Fibroblast of lung (primary cell): ENCODE measurements at places on chromosomes 16 and 17. TPM values are rescaled to one million over a fixed set of nuclear protein-coding genes. Genes with fewer than 3 reads are reported as not detected.

- no peak overlapping the region for H3K4me3 ChIP-seq
- no peak overlapping the region for H3K27ac ChIP-seq
- DNase-seq, result no peak
- peaks cover 2% of the 10 kb centered on the region for H3K4me1 ChIP-seq
These were observed 31.2 kb upstream of the HAPSTR1 start for GRCh38 chr16:9060225-9060624.

Gene PGP
- total RNA-seq, result 5.6 and 9.6 TPM in 2 replicates

DNA sequence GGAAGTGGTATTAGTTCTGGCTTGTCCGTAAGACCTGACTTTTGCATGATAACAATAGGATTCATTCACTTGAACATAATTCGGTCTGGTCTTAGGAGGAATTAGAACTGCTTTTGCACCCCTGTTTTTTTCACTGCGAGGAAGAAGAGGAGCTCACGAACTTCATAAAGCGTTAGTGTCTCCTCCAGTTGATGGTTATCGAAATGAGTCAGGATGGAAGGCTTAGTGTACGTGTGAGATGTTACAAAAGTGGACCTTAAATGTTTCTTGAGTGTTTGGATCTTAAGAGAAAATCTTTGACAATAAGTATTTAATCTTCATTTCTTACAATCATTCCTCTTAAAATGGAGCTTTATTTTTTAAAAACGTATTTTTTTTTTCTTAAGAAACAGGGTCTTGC, 52.8 kb downstream of the USP10 start:
- H3K4me1 ChIP-seq, result peaks cover 11% of the 10 kb centered on the region
- H3K36me3 ChIP-seq, result peaks cover 2% of the 10 kb centered on the region
- no peak overlapping the region for H3K4me3 ChIP-seq
- no peak overlapping the region for H3K27ac ChIP-seq
- DNase-seq, result no peak
- no peaks in the 10 kb centered on the region for H3K27me3 ChIP-seq

- H3K27me3 ChIP-seq, result no peaks in the 10 kb centered on the region
- peaks cover 21% of the 10 kb centered on the region for H3K36me3 ChIP-seq
- peaks cover 24% of the 10 kb centered on the region for H3K4me1 ChIP-seq
- no peak overlapping the region for H3K4me3 ChIP-seq
- no peak for DNase-seq
- peak overlapping the region; percentile 38 for H3K27ac ChIP-seq
These were observed 14.9 kb downstream of the SNN start for GRCh38 chr16:11683145-11683544.

- H3K4me3 ChIP-seq, result no peak overlapping the region
- H3K27ac ChIP-seq, result no peak overlapping the region
- no peaks in the 10 kb centered on the region for H3K27me3 ChIP-seq
These were observed 51.2 kb upstream of the CHMP6 start for GRCh38 chr17:80940171-80941123.

- no peaks in the 10 kb centered on the region for H3K4me1 ChIP-seq
- no peaks in the 10 kb centered on the region for H3K36me3 ChIP-seq
- no peak overlapping the region for H3K27ac ChIP-seq
- peak; percentile 40 for DNase-seq
- peaks cover 14% of the 10 kb centered on the region for H3K27me3 ChIP-seq
- H3K4me3 ChIP-seq, result no peak overlapping the region
These were observed 2.9 kb upstream of the CARMIL2 start for GRCh38 chr16:67641779-67642708.

Gene NOD2
- total RNA-seq, result 0.26 and 0.50 TPM in 2 replicates

DNA sequence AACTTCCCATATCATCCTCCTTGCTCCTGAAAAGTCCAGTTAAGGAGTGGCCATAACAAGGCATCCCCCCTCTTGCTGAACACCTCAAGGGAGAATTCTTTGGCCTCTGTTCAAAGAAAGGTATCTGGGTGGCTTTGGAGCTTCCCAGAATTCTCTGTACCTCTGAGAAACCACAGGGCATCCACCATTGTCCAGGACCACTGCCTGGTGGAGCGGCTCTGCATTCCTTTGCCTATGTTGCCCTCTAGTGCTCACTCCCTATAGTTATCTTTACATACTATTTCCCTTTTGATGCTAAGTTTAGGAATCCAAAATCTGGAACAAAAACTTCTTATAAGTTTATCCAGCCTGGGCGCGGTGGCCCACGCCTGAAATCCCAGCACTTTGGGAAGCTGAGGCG, 30.3 kb downstream of the CHD9NB start:
- H3K27me3 ChIP-seq, result no peaks in the 10 kb centered on the region
- H3K4me1 ChIP-seq, result no peaks in the 10 kb centered on the region
- H3K27ac ChIP-seq, result no peak overlapping the region
- no peaks in the 10 kb centered on the region for H3K36me3 ChIP-seq
- peak; percentile 52 for DNase-seq

Gene HS3ST6
- not detected in 2 replicates for total RNA-seq

- no peak overlapping the region for H3K4me3 ChIP-seq
- H3K27me3 ChIP-seq, result peaks cover 2% of the 10 kb centered on the region
- H3K27ac ChIP-seq, result no peak overlapping the region
- DNase-seq, result no peak
- no peaks in the 10 kb centered on the region for H3K4me1 ChIP-seq
- no peaks in the 10 kb centered on the region for H3K36me3 ChIP-seq
These were observed 30.5 kb upstream of the CACNG1 start for GRCh38 chr17:67013891-67014290.

Gene CD300E
- total RNA-seq, result not detected in 2 replicates

DNA sequence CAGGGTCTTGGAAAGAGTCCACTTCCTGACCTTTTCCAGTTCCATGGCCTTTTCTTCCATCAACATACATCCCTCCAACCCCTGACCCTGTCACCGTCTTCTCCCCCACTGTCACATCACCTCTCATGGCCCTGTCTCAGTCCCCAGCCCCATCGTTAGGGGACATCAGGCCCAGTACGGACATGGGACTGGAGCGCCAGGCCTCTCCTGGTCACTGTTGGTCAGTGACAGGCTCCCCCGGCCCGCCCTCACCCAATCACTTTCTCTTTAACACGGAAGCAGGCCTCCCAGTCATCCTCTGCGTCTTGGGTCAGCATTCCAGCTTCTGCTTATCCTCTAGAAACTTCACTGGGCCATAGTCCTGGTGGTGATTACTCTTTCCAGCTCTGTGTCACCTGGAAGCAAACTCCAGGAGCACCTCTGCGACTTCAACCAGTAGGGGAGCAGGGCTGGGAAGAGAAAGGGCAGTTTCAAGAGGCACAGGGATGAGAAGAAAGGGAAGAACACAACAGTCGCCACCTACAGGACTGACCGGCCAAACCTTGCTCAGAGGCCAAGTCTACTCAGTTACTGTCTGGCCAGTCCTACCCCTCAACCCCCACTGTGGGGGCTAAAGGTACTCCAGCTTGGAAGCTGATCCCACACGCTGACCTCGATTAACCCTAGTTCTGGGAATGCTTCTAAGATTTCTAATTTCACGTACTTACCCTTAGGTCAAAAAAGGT, 15.9 kb upstream of the ICAM2 start:
- no peak overlapping the region for H3K4me3 ChIP-seq
- no peaks in the 10 kb centered on the region for H3K4me1 ChIP-seq
- H3K27me3 ChIP-seq, result no peaks in the 10 kb centered on the region
- no peaks in the 10 kb centered on the region for H3K36me3 ChIP-seq
- H3K27ac ChIP-seq, result no peak overlapping the region
